ENCODE measurements at places on chromosomes 5 and 9.

DNA sequence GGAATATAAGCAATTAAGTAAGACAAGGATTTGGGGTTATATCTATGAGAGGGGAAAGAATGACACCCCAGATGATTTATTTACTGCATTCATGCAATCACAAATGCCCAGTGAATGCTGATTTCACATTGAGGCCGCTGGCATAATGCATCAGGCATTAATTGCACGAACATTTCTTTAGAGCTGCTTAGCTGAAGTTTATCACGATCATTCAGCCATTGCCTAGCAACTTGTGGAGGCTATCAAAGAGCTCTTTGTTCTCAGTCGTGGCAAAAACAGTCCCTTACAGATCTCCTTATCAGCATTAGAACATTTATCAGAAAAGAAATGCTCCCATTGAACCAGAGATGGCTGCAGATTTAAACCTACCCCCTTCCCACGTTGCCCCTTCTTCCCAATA lies 88.7 kb upstream of the PRRC1 start:
- no peak for DNase-seq

DNA sequence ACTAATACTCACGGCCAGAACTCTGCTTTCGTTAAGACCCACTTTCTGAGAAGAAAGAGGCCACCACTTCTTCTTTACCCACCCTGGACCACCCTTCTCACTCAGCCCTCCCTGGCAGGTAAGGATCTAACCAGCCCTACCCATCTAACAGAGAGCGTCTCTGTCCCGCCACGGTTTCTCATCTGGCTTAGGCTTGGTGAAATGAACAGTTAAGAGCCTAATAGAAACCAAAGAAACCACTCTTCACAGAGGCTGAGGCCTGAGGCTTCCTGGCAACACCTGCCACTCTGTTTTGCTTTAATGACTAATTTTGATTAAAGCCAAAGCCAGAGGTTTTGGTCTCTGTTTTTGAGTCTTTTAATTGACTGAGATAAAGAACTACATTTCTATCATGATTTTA lies 354.1 kb upstream of the SLC30A5 start:
- no peak for DNase-seq

- no peak for DNase-seq
These were observed 249.0 kb upstream of the ZNF608 start for GRCh38 chr5:124995421-124995820.

DNA sequence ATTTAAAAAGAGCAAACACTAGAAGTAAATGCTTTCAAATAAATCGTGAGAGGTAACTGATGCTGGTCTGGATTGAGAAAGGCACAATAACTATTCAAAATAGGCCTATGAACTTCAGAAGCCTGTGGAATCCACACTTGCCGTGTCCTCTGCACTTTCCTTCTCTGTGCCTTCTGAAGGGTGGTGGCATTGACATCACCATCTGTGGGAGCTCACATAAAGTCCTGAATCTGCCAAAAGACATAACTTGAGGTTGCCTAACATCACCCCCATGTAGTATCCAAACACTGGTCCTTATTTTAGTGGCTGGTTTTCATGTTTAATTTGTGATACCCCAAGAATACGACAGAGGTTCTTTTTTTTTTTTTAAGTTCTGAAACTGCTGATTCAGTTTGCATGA lies 59.8 kb downstream of the IRF1 start:
- DNase-seq, result no peak

DNA sequence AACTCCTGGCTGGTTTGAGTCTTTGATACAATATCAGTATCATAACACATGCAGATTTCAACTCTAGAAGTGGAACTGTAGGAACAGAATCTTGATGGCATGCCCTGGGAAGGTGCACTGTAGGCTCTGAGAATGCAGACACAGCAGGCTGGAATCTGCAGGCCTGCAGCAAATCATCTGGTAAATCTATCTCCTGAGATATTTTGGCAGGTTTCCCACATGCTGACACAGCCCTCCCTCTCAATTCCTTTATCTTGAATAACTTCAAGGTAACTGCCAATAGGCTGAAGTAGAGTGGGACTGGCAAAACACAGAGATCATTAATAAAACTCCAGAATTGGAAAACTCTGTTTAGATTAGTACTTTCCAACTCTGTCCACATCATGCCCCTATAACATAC lies 177.8 kb upstream of the PCSK5 start:
- DNase-seq, result no peak

DNA sequence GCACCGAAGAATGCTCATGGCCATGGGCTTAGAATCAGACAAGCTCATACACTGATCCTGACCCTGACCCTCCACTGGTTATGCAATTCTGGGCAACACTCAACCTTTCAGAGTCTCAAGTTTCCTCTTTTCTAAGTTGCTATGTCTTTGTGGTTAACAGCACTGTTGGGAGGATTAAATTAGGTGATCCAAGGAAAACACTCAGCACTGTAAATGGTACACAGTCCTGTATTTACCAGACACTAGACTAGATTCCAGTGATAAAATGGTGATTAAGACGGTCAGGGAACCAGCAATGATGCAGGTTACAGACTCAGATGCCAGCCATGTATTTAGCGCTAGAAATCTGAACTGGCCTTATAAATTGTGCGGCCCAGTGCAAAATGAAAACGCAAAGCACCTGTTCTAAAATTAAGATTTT lies 8.1 kb downstream of the ARL15 start:
- no peak for DNase-seq

DNA sequence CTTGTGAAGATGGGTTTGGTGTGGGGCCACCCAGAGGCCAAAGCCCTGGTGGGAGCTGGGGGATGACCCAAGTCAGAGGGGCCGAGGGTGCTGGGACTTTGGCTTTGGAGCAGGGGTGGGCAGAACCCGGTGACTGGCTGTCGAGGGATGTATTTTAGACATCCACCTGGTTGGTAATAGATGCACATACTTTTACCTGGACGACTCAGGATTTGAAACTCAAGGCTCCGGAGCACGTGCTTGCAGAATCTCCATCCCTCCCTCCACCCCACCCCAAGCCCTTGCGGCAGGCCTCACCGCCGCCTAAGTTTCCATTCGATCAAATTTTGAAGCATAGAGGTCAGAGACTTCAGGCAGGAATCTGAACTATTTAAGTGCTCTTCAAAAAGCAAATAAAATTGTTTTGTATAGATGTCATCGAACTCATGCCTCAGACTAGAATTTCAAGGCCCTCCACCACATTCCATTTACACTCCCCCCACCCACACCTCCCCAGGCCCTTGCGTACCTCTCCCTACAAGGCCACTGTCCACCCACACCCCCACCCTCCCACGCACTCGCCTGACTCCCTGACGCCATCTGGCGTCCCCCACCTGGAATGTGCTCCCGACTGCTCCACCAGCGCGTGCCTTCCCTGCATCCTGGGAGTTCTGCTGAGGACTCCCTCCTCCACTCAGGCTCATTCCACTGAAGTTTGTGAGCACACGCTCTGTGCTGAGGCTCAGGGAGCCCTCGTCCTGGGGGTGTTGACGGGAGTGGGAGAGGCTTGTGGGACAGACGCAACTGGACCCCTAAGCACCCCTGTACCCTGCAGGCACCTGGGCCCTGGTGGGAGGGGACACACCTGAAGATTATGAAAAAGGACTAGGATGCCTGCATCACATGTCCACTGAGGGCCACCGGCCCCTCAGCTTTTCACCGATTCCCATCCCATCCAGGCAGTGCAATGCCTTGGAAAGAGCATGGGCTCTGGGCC lies 56.4 kb upstream of the RPL26L1 start:
- DNase-seq, result no peak

DNA sequence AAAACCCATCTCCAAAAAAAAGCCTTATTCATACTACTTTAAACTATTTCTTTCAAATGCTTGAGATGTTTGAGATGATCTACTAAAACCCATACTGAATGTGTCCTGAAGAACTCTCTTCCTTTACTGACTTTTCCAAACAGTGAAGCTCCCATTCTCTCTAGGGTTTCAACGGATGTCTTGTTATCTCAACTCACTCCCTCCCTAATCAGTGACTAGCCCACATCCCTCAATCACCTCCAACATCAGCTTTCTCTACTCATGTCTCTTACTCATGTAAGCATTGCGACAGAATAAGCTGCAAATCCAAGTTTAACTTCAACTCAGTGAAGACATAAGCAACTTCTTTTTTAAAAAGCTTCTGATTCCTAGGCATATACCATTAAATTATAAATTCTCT lies 42.1 kb downstream of the WDR41 start:
- no peak for DNase-seq

DNA sequence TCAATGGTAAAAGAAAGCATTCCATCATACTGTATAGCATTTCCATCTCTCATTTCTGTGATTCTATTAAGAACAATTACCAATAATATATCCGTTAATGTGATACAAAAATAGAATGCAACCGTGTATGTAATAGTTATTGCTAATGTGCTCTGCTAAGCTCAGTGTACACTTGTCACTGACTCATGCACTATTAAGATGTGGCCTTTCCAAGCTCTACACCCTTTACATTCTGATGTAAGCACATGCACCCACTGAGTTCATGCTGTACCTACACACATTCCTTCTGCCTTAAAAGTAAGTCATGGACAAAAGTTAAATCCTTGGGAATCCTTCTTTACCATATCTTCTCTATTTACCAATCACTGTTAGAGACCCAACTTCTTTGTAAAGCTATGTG lies 319.1 kb downstream of the ZSWIM6 start:
- no peak for DNase-seq
